ENCODE measurements at places on chromosomes 1 and 21.

- no peaks in the 10 kb centered on the region for H3K4me1 ChIP-seq
- no peak overlapping the region for H3K27ac ChIP-seq
- H3K27me3 ChIP-seq, result no peaks in the 10 kb centered on the region
- DNase-seq, result no peak
These were observed 38.0 kb upstream of the EPS8L3 start for GRCh38 chr1:109801791-109802135.

DNA sequence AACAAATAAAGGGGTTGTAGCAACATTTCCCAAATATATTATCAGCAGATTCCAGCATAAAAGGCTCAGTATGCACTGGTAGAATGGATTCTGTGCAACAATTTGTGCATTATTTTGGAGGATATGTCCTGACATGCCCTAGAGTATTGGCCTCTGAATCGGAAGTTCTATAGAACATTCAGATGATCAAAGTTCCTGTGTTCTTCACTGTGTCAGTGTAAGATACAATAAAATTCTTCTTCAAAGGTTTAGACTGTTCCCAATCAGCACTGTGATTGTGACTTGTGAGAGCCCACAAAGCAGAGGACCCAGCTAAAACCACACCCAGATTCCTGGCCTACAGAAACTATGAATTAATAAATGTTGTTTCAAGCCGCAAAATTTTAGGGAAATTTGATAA, 33.6 kb upstream of the GBP5 start:
- no peaks in the 10 kb centered on the region for H3K27me3 ChIP-seq
- peaks cover 1% of the 10 kb centered on the region for H3K4me1 ChIP-seq
- no peaks in the 10 kb centered on the region for H3K36me3 ChIP-seq
- DNase-seq, result no peak

DNA sequence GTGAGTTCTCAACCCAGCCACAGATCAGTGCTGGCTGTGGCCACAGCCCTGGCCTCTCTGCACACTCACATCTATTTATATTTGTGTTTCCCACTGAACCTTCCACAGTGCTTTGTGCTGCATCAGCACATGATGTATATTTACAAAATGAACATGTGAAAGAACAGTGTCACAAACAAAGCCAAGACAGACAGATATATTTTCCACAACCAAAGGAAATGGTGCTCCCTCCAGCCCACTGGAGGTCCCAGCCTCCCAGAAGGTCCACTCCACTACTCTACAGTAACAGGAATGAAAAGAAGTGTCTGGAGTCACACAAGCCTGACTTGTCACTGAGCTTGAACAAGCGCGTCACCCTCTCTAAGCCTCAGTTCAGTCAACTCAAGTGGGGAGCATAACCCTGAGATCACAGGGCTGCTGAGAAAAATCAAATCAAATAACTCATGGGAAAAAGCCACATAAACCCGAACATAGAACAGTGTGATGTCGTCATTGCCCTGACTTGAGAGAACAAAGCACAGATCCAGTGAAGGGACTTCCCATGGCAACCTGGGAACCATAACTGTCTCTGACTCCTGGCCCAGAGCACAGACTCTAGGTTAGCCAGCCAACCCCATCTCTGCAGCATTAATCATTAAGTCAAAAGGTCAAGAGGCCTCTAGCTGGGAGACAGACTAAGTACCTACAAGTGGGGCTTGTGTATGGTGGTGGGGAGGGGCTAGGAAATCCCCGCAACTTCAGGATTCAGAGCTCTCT, 121.2 kb downstream of the TRABD2B start:
- H3K36me3 ChIP-seq, result no peaks in the 10 kb centered on the region
- no peak overlapping the region for H3K4me3 ChIP-seq
- H3K4me1 ChIP-seq, result no peaks in the 10 kb centered on the region
- DNase-seq, result no peak
- no peaks in the 10 kb centered on the region for H3K27me3 ChIP-seq
- no peak overlapping the region for H3K27ac ChIP-seq

DNA sequence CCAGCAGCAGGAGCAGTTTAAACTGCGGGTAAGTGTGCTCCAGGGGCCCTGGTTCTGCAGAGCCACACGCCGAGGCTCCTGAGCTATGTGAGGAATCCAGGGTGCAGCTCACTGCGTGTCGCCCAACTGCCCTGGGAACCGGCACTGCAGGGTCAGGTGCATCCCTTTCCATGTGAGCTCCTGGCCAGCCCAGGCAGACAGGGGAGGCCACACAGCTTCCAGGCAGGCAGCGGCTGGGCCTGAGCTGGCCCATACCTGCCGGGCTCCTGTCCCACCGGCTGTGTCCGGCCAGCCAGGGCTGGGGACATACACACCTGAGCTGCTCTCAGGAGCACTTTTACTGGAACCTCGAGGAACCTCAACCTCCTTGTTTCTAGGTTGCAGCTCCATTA, 18.6 kb upstream of the COL18A1 start:
- peak; percentile 21 for DNase-seq
- no peaks in the 10 kb centered on the region for H3K27me3 ChIP-seq
- no peaks in the 10 kb centered on the region for H3K4me1 ChIP-seq

GRCh38 chr1:89525169-89525855, 683 bp downstream of the LRRC8B start:
- peak; percentile 79 for DNase-seq
- no peaks in the 10 kb centered on the region for H3K27me3 ChIP-seq
- H3K27ac ChIP-seq, result no peak overlapping the region
- no peaks in the 10 kb centered on the region for H3K36me3 ChIP-seq
- H3K4me3 ChIP-seq, result peak overlapping the region; percentile 69

DNA sequence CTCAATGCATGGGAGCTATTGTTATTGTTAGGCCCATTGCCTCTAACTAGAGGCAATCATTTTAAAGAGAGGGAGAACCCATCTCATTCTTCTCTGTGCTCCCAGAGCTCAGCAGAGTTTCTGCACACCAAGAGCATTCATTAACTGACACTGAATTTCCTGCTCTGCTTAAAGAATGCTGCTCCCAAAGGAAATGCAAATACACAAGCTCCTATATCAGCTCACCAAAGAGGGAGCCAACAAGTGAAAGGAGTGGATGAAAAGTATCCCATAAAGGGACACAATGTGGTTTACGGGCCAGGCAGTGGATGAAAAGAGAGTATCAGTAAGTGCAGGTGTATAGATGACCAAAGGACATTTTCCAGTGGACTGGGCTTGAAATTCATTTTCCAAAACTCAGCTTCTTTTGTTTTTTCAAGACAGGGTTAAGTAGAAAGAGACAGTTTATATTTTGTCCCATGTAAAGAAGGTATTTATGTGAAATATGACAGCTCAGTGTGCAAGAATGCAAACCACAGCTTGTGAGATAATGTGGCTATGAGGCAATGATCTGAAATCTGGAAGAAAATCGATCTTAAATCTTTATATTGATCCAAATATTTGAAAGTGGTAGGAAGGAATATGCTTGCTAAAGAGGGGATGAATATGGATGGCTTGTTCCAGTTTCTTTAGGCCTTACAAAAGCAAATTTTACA, 207.7 kb upstream of the CAMK1G start:
- H3K4me3 ChIP-seq, result no peak overlapping the region
- no peak overlapping the region for H3K27ac ChIP-seq
- no peaks in the 10 kb centered on the region for H3K4me1 ChIP-seq
- no peaks in the 10 kb centered on the region for H3K27me3 ChIP-seq

- no peaks in the 10 kb centered on the region for H3K27me3 ChIP-seq
- no peak overlapping the region for H3K27ac ChIP-seq
- no peaks in the 10 kb centered on the region for H3K4me1 ChIP-seq
- no peak for DNase-seq
These were observed 127.9 kb downstream of the GLUL start for GRCh38 chr1:182263706-182264105.

GRCh38 chr1:209552406-209553264, 30.9 kb upstream of the CAMK1G start:
- no peaks in the 10 kb centered on the region for H3K27me3 ChIP-seq
- H3K36me3 ChIP-seq, result no peaks in the 10 kb centered on the region
- DNase-seq, result no peak
- H3K4me3 ChIP-seq, result no peak overlapping the region
- H3K27ac ChIP-seq, result no peak overlapping the region

- no peaks in the 10 kb centered on the region for H3K36me3 ChIP-seq
- H3K27ac ChIP-seq, result no peak overlapping the region
- H3K4me1 ChIP-seq, result no peaks in the 10 kb centered on the region
- H3K4me3 ChIP-seq, result no peak overlapping the region
- no peaks in the 10 kb centered on the region for H3K27me3 ChIP-seq
- DNase-seq, result no peak
These were observed 6.0 kb downstream of the TATDN3 start for GRCh38 chr1:212797681-212798080.

GRCh38 chr21:25421321-25422028, 185.8 kb downstream of the MRPL39 start:
- H3K27me3 ChIP-seq, result no peaks in the 10 kb centered on the region
- H3K4me3 ChIP-seq, result no peak overlapping the region
- H3K27ac ChIP-seq, result no peak overlapping the region
- no peak for DNase-seq
- H3K36me3 ChIP-seq, result no peaks in the 10 kb centered on the region

- H3K36me3 ChIP-seq, result no peaks in the 10 kb centered on the region
- H3K27me3 ChIP-seq, result peaks cover 3% of the 10 kb centered on the region
- no peak overlapping the region for H3K27ac ChIP-seq
- no peak for DNase-seq
- no peak overlapping the region for H3K4me3 ChIP-seq
- H3K4me1 ChIP-seq, result no peaks in the 10 kb centered on the region
These were observed 4.3 kb downstream of the TCHH start for GRCh38 chr1:152110860-152111514.

DNA sequence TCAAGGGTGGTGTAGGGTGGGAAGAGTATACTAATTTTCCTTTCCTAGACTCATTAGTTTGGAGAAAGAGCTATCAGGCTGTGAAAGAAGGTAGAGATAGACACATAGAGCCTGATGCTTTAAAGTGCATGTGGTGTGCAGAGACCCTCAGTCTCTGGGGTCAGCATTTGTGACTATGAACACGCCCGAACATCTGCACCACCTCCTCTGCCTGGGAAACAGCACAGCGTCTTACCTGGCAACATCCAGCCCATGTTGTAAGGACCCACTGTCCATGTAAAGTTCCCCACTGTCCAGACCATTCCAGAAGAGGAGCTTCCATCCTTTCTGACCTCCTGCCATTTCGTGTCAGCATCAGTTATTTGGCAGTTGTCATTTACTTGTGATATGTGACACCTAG, 83.4 kb downstream of the KCND3 start:
- H3K4me1 ChIP-seq, result no peaks in the 10 kb centered on the region
- H3K27me3 ChIP-seq, result no peaks in the 10 kb centered on the region
- no peak overlapping the region for H3K27ac ChIP-seq
- H3K36me3 ChIP-seq, result no peaks in the 10 kb centered on the region
- H3K4me3 ChIP-seq, result no peak overlapping the region
- no peak for DNase-seq

DNA sequence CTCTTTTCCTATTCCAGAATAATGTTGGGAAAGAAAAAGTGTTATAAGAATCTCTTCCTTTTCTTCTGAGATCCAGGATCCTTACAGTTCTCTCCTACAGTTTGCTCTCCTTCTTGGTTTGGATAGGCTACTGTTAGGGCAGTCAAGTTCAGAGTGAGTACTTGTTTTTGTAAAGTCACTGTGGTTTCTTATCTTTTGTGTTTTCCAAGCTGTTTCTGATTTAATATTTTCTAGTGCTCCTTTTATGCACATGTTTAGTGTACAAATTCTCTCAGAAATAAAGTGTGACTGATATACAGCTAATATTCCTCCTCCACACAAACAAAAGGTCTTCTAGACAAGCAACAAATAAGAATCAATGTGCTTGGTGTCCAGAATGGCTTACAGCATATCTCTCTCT, 107.7 kb downstream of the BACH1 start:
- no peaks in the 10 kb centered on the region for H3K27me3 ChIP-seq
- no peaks in the 10 kb centered on the region for H3K4me1 ChIP-seq
- H3K4me3 ChIP-seq, result no peak overlapping the region
- H3K36me3 ChIP-seq, result no peaks in the 10 kb centered on the region

GRCh38 chr1:208036106-208036808, 125.3 kb upstream of the CD34 start:
- no peak for DNase-seq
- H3K27me3 ChIP-seq, result no peaks in the 10 kb centered on the region
- H3K36me3 ChIP-seq, result peaks cover 4% of the 10 kb centered on the region
- no peak overlapping the region for H3K27ac ChIP-seq

DNA sequence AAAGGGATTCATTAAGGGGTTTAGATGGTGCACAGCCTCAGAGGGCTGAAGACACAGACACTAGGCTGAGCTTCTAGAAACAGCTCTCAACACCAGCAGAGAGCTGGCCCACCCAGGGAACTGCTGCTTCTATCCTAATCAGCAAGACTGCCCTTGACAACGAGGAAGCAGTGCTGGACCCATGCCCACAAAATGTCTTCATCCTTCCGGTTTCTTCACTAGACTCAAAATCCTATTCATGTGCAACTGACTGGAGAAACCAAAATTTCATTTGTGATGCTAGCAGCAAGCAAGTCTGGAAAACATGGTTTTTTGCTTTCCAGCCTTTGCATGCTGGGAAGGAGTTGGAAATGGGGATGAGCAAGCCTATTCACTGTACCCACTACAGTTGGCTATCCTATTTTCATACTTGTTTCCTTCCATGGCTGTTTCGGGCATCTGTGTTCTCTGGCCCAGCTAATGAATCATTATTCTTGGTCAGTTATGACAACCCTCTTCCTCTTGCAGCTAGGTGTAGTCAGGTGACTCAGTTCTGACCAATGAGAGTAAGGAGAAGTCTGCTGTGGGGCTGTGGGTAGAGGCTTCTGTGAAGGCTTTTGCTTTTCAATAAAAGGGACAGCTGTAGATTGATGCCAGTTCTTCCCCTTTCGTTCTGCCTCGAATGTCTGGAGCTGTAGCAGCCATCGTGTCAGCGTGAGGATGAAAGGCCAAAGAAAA, 14.6 kb upstream of the TMEM61 start:
- H3K4me3 ChIP-seq, result no peak overlapping the region
- no peaks in the 10 kb centered on the region for H3K27me3 ChIP-seq
- no peaks in the 10 kb centered on the region for H3K36me3 ChIP-seq
- DNase-seq, result no peak
- no peak overlapping the region for H3K27ac ChIP-seq

- H3K27me3 ChIP-seq, result no peaks in the 10 kb centered on the region
- no peaks in the 10 kb centered on the region for H3K36me3 ChIP-seq
- no peak overlapping the region for H3K4me3 ChIP-seq
- H3K27ac ChIP-seq, result no peak overlapping the region
- no peak for DNase-seq
These were observed 31.0 kb downstream of the FBXO42 start for GRCh38 chr1:16321176-16321867.
